ENCODE measurements at places on chromosomes 1 and 21. TPM values are rescaled to one million over a fixed set of nuclear protein-coding genes. Genes with fewer than 3 reads are reported as not detected.

The SELENON gene
- total RNA-seq, result 10.0 TPM

The CYP2J2 gene
- total RNA-seq, result not detected

The CRNN gene
- total RNA-seq, result not detected

The PIP5K1A gene
- total RNA-seq, result 52.5 TPM

The MATN1 gene
- total RNA-seq, result 0.56 TPM

The NTRK1 gene
- not detected for total RNA-seq

The OSCP1 gene
- total RNA-seq, result 9.4 TPM

DNA sequence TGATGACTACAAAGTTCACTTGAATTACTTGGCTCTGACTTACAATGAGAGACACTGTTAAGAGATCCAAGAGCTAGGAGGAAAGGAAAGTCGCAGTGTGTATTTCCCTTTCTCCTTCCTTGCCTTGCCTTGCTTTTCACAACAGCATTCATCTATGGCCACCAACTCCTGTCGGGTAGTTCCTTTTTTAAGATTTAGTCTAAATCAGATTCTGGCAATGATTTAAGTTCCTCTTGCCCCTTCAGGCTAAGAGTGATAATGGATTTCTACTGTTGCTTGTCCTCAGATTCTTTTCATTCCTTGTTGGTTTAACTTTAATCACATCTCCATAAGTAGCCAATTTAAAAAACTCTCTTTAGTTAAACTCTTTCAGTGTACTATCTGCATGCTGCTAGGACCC is 91.9 kb downstream of the GTF2B start:
- H3K27me3 ChIP-seq, result no peaks in the 10 kb centered on the region
- H3K4me3 ChIP-seq, result no peak overlapping the region
- DNase-seq, result no peak
- H3K4me1 ChIP-seq, result peaks cover 2% of the 10 kb centered on the region
- H3K27ac ChIP-seq, result no peak overlapping the region

GRCh38 chr1:202189001-202189790 is 4.4 kb upstream of the LGR6 start:
- H3K4me3 ChIP-seq, result no peak overlapping the region
- peak; percentile 40 for DNase-seq
- H3K4me1 ChIP-seq, result no peaks in the 10 kb centered on the region
- peaks cover 47% of the 10 kb centered on the region for H3K27me3 ChIP-seq

- H3K4me3 ChIP-seq, result no peak overlapping the region
- peak; percentile 89 for DNase-seq
- H3K36me3 ChIP-seq, result no peaks in the 10 kb centered on the region
- no peaks in the 10 kb centered on the region for H3K27me3 ChIP-seq
- no peak overlapping the region for H3K27ac ChIP-seq
These were observed 5.2 kb upstream of the RERE start for GRCh38 chr1:8822373-8823294.

GRCh38 chr1:9086796-9087195 is 17.4 kb upstream of the SLC2A5 start:
- H3K27me3 ChIP-seq, result peaks cover 30% of the 10 kb centered on the region
- no peak for DNase-seq
- H3K4me3 ChIP-seq, result no peak overlapping the region
- H3K27ac ChIP-seq, result no peak overlapping the region
- H3K4me1 ChIP-seq, result peaks cover 8% of the 10 kb centered on the region

- DNase-seq, result no peak
- H3K27me3 ChIP-seq, result no peaks in the 10 kb centered on the region
- H3K27ac ChIP-seq, result no peak overlapping the region
These were observed 85.5 kb upstream of the ATP1A1 start for GRCh38 chr1:116287341-116288200.

DNA sequence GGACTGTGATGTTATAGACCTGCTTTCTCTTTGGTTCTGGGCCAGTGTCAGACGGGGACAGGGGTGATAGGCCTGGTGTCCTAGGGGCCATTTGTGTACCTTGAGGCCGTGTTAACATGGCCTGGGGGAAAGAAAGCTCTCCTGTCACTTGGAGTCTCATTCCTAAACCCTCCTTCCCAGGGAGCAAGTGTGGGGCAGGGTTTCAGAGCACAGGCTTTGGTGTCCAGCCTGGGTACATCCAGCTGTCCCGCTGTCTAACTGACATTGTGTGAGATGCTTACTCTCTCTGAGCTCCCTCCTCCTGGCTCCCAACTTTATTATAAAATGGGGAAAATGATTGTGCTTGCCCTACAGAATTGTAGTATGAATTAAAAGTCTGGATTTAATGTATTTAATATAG is 32.6 kb upstream of the EPHA8 start:
- no peaks in the 10 kb centered on the region for H3K27me3 ChIP-seq
- no peak overlapping the region for H3K27ac ChIP-seq
- no peak overlapping the region for H3K4me3 ChIP-seq
- DNase-seq, result no peak
- H3K4me1 ChIP-seq, result no peaks in the 10 kb centered on the region

DNA sequence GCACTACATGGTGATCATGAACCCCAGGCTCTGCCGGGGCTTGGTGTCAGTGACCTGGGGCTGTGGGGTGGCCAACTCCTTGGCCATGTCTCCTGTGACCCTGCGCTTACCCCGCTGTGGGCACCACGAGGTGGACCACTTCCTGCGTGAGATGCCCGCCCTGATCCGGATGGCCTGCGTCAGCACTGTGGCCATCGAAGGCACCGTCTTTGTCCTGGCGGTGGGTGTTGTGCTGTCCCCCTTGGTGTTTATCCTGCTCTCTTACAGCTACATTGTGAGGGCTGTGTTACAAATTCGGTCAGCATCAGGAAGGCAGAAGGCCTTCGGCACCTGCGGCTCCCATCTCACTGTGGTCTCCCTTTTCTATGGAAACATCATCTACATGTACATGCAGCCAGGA is 589 bp downstream of the OR2W3 start:
- H3K4me1 ChIP-seq, result no peaks in the 10 kb centered on the region
- H3K27me3 ChIP-seq, result no peaks in the 10 kb centered on the region
- DNase-seq, result no peak
- no peak overlapping the region for H3K4me3 ChIP-seq
- H3K27ac ChIP-seq, result no peak overlapping the region

DNA sequence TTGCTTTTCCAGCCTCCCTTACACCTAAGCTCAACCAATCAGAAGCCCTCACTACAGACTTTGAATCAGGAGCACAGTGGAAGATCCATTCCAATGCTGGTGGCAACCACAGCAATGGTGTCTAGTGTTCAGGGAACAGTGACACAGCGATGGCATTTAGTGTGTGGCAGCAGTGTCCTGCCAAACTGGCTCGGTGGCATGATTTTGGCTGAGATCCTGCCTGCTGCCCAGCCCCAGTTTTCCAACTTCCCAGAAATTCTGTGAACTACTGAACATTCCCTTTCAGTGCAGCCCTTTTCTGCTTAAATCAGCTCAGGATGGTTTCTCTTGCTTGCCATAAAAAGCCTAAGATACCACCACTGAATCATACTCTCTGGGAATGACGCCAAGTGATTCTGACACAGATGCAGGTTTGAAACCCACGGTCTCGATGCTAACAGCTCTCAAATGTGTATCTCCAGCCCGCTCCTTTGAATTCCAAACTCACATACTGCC is 8.8 kb downstream of the ASAP3 start:
- H3K27ac ChIP-seq, result peak overlapping the region; percentile 42
- H3K4me1 ChIP-seq, result peaks cover 17% of the 10 kb centered on the region
- peak; percentile 98 for DNase-seq
- no peaks in the 10 kb centered on the region for H3K27me3 ChIP-seq
- 0 out of 2 replicates have a peak, but pooled peaks cover 1% of the 10 kb centered on the region for H3K36me3 ChIP-seq

GRCh38 chr1:47328992-47329391 is 4.6 kb upstream of the CMPK1 start:
- H3K4me3 ChIP-seq, result no peak overlapping the region
- H3K36me3 ChIP-seq, result no peaks in the 10 kb centered on the region
- H3K4me1 ChIP-seq, result peaks cover 6% of the 10 kb centered on the region
- H3K27me3 ChIP-seq, result no peaks in the 10 kb centered on the region
- DNase-seq, result no peak
- no peak overlapping the region for H3K27ac ChIP-seq

DNA sequence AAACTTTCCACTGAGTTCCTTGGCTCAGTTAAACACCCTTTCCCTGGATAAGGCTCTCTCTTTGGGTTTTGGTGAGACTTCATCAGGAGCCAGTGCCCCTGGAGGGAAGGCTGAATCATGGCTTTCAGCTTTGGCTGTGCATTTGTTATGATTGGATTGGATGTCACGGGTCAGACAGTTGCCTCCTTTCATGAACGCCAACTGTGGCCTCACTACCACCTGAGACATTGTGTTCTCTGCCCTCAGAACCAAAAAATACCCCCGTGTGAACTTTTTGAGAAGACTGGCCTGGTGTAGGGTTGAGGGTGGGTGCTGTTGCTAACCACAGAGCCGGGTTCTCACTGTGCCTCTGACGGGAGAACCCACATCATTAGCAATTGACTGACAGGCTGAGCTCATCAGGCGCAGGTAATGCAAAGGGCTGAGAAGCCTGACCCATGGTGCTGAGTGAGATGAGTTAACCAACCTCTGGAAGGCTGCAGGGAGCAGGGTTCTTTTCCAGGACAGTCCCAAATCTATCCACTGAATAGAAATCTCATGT is 65.6 kb downstream of the HHAT start:
- no peaks in the 10 kb centered on the region for H3K36me3 ChIP-seq
- DNase-seq, result peak; percentile 27
- H3K27me3 ChIP-seq, result no peaks in the 10 kb centered on the region
- H3K4me1 ChIP-seq, result peaks cover 11% of the 10 kb centered on the region
- H3K27ac ChIP-seq, result no peak overlapping the region

GRCh38 chr1:46533179-46533864 is 18.1 kb downstream of the KNCN start:
- peak; percentile 26 for DNase-seq
- peak overlapping the region; percentile 27 for H3K4me3 ChIP-seq
- no peaks in the 10 kb centered on the region for H3K4me1 ChIP-seq

DNA sequence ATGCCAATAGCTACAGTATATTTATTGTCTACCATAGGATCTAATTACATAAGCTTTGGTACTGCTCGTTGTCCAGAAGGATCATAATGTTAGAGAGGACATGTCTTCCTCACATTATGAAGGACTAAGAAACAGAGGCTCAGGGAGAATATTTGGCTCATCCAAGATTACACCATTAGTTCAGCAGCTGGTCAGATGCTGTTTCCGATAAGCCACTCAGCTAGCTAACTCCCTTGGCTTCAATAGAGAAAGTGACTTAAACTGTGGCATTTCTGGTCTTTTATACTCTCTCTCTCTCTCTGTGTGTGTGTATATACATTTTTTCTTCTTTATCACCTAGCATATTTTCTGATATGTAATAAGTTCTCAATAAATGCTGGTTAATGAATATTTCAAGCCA is 70.4 kb downstream of the DDR2 start:
- H3K27ac ChIP-seq, result no peak overlapping the region
- H3K27me3 ChIP-seq, result no peaks in the 10 kb centered on the region
- peaks cover 11% of the 10 kb centered on the region for H3K4me1 ChIP-seq
- peaks cover 28% of the 10 kb centered on the region for H3K36me3 ChIP-seq

DNA sequence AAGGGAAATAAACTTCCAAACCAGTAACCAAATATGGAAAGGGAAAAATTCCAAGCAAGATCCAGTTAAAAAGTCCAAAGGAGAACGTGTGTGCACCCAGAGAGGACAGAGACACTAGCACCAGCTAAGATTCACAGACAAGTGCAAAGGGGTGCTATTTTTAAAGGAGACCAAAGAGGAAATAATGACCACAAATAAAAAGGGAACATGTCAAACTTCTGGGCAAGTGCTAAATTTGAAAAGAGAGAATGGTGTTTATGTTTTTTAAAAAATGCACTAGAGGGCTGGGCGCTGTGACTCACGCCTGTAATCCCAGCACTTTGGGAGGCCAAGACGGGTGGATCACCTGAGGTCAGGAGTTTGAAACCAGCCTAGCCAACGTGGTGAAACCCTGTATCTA is 8.6 kb downstream of the JAM2 start:
- no peaks in the 10 kb centered on the region for H3K27me3 ChIP-seq
- H3K36me3 ChIP-seq, result no peaks in the 10 kb centered on the region
- H3K27ac ChIP-seq, result no peak overlapping the region
- H3K4me1 ChIP-seq, result no peaks in the 10 kb centered on the region
- DNase-seq, result no peak

GRCh38 chr1:41802532-41803501 is 115.9 kb downstream of the HIVEP3 start:
- no peaks in the 10 kb centered on the region for H3K27me3 ChIP-seq
- no peaks in the 10 kb centered on the region for H3K4me1 ChIP-seq
- H3K4me3 ChIP-seq, result no peak overlapping the region
- no peaks in the 10 kb centered on the region for H3K36me3 ChIP-seq

- no peak within 1 kb of the TSS for H3K27ac ChIP-seq
- no peaks in the 10 kb centered on the region for H3K36me3 ChIP-seq
- H3K27me3 ChIP-seq, result peaks cover 100% of the 10 kb centered on the region
- H3K4me1 ChIP-seq, result no peaks in the 10 kb centered on the region
These were observed at the start of gene TBX15 for GRCh38 chr1:118988186-118989005. Gene TBX15, minus strand, starts transcription at chr1:118988343. Its CDS starts 548 bp downstream, at chr1:118987795.

- H3K4me1 ChIP-seq, result peaks cover 32% of the 10 kb centered on the region
- DNase-seq, result no peak
- no peaks in the 10 kb centered on the region for H3K27me3 ChIP-seq
- no peaks in the 10 kb centered on the region for H3K36me3 ChIP-seq
- H3K4me3 ChIP-seq, result no peak overlapping the region
These were observed 70.3 kb downstream of the CD46 start for GRCh38 chr1:207822124-207822601.

GRCh38 chr1:85576642-85577418 is 3.7 kb upstream of the CCN1 start:
- peaks cover 12% of the 10 kb centered on the region for H3K36me3 ChIP-seq
- peak overlapping the region; percentile 87 for H3K4me3 ChIP-seq
- H3K27me3 ChIP-seq, result no peaks in the 10 kb centered on the region

Measured in IMR-90 (cell line).